ENCODE measurements at places on chromosomes 11 and 22. TPM values are rescaled to one million over a fixed set of nuclear protein-coding genes. Genes with fewer than 3 reads are reported as not detected.

XKR3 gene
- not detected for total RNA-seq

EMID1 gene
- not detected for total RNA-seq

- DNase-seq = no peak
- H3K27ac ChIP-seq = peak overlapping the region; percentile 78
- peaks cover 3% of the 10 kb centered on the region for H3K36me3 ChIP-seq
- no peaks in the 10 kb centered on the region for H3K27me3 ChIP-seq
Observed at GRCh38 chr22:37310075-37310606, 27.8 kb downstream of the CYTH4 start.

DNA sequence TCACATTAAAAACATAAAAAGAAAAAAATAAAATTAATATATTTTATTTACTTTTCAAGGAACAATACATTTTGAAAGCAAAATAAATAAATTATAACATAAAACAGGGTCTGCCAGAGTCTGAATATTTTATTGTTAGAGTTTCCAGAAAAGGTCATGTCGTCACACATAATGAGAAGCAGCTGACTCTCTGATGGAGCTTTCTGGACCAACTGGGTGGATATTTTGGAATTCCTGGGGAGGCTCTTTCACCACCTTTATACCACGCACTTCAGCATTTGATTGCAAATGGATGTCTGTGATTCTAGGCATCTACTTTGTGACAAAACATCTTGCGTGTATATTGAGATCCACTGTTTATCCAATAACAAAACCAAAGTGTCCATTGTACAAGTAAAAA is 455.0 kb upstream of the CCDC179 start:
- H3K27me3 ChIP-seq = no peaks in the 10 kb centered on the region
- H3K27ac ChIP-seq = no peak overlapping the region
- no peaks in the 10 kb centered on the region for H3K36me3 ChIP-seq

GRCh38 chr11:8111636-8112035 is 30.6 kb downstream of the TUB start:
- H3K27ac ChIP-seq = no peak overlapping the region
- H3K4me1 ChIP-seq = no peaks in the 10 kb centered on the region
- no peak overlapping the region for H3K4me3 ChIP-seq
- H3K27me3 ChIP-seq = no peaks in the 10 kb centered on the region
- peaks cover 16% of the 10 kb centered on the region for H3K36me3 ChIP-seq
- DNase-seq = no peak

DNA sequence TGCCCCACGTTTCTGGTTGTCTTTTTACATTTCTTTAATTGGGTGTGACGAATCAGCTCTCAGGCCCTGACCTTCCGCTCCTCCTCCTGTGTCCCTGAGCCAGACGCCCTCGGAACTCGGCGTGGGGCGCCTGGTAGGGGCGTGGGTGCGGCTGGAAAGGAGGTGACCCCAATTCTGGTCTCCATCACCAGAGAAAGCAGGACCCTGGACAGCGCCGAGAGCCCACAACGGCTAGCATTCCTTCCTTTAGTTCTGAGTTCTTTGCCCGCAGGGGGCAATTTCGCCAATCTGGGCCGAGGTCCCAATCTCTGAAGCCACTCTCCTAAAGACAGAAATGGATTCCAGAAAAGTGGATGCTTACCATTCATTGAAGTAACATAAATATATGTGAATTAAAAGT is 11.7 kb upstream of the RBMXL2 start:
- no peaks in the 10 kb centered on the region for H3K36me3 ChIP-seq
- peaks cover 6% of the 10 kb centered on the region for H3K27me3 ChIP-seq
- no peak overlapping the region for H3K27ac ChIP-seq
- no peak for DNase-seq
- H3K4me1 ChIP-seq = no peaks in the 10 kb centered on the region
- H3K4me3 ChIP-seq = no peak overlapping the region

DNA sequence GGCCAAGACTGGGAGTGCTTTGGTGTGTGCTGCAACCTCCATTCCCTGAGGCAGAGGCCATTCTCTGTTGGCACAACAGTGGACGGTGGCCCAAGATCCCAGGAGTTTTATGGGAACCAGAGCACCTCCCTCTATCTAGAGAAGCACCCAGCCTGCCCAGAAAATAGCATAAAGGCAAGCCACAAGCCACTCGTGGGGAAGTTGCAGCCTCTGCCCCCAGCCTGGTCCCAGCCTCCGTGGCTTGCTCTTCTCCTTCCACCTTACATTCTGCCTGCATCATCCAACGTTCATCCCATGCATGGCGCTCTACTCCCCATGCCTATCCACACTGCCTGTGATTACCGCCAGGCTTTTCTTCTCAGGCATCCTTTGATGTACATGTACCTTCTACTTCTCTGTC is 15.8 kb downstream of the IL17RA start:
- peaks cover 76% of the 10 kb centered on the region for H3K4me1 ChIP-seq
- peaks cover 42% of the 10 kb centered on the region for H3K36me3 ChIP-seq
- H3K4me3 ChIP-seq = no peak overlapping the region
- no peak overlapping the region for H3K27ac ChIP-seq
- H3K27me3 ChIP-seq = no peaks in the 10 kb centered on the region
- no peak for DNase-seq

- H3K4me3 ChIP-seq = no peak overlapping the region
- H3K27ac ChIP-seq = no peak overlapping the region
- H3K4me1 ChIP-seq = no peaks in the 10 kb centered on the region
- DNase-seq = no peak
Observed at GRCh38 chr11:27646051-27646818, 54.0 kb downstream of the BDNF start.

GRCh38 chr11:128610721-128611617 is 23.6 kb upstream of the ETS1 start:
- peak overlapping the region; percentile 56 for H3K4me3 ChIP-seq
- peak overlapping the region; percentile 86 for H3K27ac ChIP-seq
- peak; percentile 62 for DNase-seq
- H3K36me3 ChIP-seq = no peaks in the 10 kb centered on the region
- peaks cover 49% of the 10 kb centered on the region for H3K4me1 ChIP-seq
